ENCODE measurements at places on chromosomes 16 and 17. TPM values are rescaled to one million over a fixed set of nuclear protein-coding genes. Genes with fewer than 3 reads are reported as not detected.

DNA sequence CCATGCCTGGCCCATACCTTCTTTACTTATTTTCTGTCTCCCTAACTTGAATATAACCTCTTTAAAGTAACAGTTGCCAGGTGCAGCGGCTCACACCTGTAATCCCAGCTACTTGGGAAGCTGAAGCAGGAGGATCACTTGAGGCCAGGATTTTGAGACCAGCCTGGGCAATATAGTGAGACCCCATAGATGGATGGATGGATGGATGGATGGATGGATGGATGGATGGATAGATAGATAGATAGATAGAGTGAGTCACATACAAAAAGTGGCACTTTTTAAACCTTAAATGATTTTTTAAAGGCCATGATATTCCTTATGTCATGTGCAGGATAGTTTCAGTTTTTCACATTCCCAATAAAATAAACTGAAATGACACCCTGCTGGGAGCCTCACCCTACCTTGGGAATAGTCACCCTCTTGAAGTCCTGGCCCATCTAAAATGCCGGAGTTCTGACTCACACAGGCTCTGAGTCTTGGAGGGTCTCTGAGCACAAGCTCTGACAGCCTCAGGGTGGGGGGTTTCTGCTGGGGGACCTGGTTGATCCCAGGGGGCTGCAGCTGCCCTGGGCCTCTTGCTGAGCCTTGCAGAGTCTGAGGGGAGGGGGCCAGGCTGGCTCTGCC, 26.2 kb downstream of the CPNE2 start:
- DNase-seq: no peak

DNA sequence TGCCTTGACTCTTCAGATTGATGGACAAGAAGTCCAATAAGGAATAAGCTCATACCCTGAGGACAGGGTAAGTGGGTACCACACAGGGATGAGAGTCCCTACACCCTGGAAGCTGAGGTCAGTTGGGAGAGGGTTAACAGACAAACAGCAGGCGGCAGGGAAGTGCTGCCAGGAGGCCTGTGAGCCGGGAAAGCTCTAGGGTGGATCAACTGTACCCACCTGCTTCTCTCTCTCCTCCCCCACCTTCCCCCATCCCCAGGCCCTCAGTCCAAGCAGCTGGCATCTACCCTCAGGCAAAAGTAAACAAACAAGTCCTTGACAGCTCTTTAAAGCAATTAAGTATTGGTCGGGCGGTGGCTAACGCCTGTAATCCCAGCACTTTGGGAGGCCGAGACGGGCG, 20.7 kb upstream of the MYLK3 start:
- no peak for DNase-seq

DNA sequence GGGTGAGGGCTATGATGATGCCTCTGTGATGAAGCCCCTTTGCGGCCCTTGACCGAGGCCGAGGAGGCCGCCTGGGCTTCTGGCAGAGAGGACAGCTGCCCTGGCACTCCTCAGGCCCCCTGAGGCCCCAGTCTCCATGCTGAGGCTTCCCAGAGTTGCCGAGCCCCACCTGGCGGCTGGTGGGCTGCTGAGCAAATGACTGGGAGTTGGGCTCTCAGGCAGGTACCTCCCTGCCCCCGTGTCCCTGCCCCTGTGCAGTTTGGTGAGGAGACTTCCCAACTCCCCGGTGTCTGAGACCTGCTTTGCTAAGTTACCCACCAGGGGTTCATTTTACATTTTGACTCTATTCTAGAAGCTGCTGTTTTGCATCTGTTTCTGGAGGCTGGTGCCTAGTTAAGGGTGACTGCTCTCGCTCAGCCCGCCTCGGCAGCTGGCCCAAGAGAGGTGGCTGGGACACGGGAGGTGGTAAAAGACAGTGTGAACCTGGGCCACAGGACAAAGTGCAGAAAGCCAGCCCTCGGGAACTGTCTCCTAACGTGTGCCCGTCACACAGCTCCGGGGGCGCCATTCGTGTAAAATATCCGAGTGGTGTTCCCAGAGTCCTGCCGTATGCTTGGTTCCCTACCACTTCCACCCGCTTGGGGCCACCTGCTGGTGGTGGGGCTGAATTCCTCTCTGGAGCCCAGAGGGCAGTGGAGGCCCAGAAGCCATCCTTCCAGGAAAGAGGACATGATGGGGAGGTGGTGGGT, 134.5 kb downstream of the RAB11FIP4 start:
- DNase-seq: no peak

- no peak for DNase-seq
Observed at GRCh38 chr16:180101-180675, at the start of gene HBQ1. TSS of gene HBQ1 (plus strand) at chr16:180459. CDS start at chr16:180487, 28 bp downstream.

GRCh38 chr16:720447-720989, 428 bp upstream of the ANTKMT start:
- DNase-seq: no peak

GRCh38 chr17:46877466-46877865, 26.1 kb downstream of the WNT9B start:
- no peak for DNase-seq

DNA sequence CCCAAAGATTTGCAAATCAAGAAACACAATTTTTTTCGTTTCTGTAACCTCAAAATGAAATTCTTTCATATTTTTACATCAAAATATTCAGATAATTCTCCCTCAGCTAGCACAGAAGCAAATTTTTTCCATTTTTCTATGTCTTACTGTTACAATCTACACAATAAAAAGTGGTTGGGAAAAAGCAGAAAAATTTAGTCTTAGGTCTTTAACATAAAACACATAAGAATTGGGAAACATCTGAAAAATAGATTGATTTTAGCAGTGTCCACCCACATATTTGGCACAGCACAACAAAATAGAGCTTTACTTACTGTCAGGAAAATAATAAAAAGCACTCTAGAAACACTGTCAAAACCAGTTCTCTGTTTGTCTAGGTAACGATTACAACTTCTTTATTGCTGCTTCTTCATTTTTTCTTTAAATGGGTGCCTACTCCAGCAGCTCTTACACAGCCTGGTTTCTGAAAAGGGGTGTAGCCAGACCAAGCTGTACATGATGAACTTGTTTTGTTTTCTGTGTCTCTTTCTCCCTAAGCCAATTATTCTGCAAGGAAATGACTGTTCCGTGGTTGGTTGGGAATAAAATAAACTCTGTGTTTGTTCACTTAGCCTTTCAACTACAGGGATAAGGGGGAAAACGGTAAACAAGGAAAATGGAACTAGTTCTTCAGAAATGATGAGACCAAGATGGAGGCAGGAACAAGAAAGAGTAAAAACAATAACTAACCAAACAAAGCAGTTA, at the start of gene ABCA6:
ABCA6 (minus strand) TSS at position 465 of the 744 bp plus-strand sequence. CDS start 1,192 bp downstream, outside the sequence.
- DNase-seq: no peak

DNA sequence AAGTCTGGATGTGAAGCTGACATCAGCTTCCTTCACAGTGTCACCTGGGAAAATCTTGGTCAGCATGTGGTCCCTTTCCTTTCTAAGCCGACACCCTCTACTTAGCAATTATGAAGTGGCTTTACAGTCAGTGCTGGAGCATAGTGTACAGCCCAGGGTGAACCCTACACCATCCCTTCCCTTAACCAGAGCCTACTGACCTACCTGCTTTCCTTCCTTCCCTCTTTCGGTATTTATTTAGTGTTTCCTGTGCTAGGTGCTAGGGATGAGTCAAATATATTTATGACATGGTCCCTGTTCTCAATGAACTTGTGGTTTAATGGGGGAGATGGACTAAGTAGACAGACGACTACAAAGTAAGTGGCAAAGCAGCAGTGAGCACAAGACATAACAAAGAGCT, 77.5 kb downstream of the CDK5R1 start:
- DNase-seq: no peak

- no peak for DNase-seq
Observed at GRCh38 chr16:58034128-58034685, 8.7 kb downstream of the MMP15 start.

- DNase-seq: no peak
Observed at GRCh38 chr16:12589676-12590075, 214.0 kb downstream of the CPPED1 start.

- no peak for DNase-seq
Observed at GRCh38 chr17:46154151-46154816, 38.9 kb downstream of the KANSL1 start.

DNA sequence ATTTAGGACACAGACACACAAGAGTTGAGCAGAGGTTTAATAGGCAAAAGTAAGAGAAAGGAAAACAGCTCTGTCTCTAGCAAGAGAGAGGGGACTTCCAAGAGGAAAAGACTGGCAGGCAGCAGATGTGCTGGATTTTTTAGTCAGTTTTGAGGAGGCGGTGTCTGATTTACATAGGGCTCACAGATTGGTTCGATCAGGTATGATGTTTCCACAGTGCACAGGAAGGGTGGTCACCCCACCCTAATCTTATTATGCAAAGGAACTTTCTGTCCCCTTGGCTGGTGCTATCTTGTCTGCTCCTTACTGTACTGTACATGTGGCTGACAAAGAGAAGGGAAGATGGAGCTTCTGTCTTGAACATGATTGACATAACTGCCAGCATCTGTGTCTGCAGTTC, 25.3 kb downstream of the BFAR start:
- DNase-seq: no peak

DNA sequence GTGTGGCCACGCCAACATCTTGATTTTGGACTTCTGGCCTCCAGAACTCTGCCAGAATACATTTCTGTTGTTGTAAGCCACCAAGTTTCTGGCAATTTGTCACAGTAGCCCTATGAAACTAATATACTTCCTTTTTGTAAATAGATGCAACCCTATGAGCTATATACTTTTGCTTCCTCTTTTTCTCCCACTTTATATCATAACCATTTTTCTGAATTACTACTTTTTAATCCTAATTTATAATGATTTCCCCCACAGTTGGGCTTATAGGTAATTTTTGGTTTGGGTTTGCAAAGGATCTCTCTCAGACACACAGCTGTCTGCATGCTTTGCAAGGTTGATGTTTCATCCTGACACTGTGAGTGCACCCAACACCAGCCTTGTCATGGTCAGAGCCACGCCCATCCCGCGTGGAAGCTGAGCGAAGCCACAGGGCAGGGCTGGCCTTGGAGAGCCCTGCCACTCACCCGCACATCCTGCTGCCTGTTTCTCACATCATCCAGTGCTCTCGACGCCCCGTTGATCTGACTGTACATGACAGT, 5.8 kb downstream of the TRIM25 start:
- DNase-seq: peak; percentile 77

Gene MEIOB
- not detected for total RNA-seq

Gene HAPSTR1
- 72.6 TPM for total RNA-seq

Gene STH
- total RNA-seq: not detected

Gene KRT20
- not detected for total RNA-seq

Data from natural killer cell treated with Interleukin-12 subunit alpha and Interleukin-12 subunit beta and Interleukin-15 and Interleukin-18, amount 100 ng/mL, for 72 hours (primary cell).